ENCODE measurements at places on chromosomes 7 and 10. TPM values are rescaled to one million over a fixed set of nuclear protein-coding genes. Genes with fewer than 3 reads are reported as not detected.

PTF1A gene
- total RNA-seq = not detected

A1CF gene
- not detected for total RNA-seq

PTPN20 gene
- 1.3 TPM for total RNA-seq

TMEM196 gene
- not detected for total RNA-seq

IDI1 gene
- total RNA-seq = 47.4 TPM

SFTPA1 gene
- not detected for total RNA-seq

MOGAT3 gene
- total RNA-seq = not detected

PDE6C gene
- total RNA-seq = not detected

ZNF282 gene
- 35.8 TPM for total RNA-seq

IGFBP3 gene
- 3.5 TPM for total RNA-seq

GIMAP2 gene
- 40.4 TPM for total RNA-seq

GRCh38 chr10:3720228-3721019, 64.6 kb downstream of the KLF6 start:
- no peak overlapping the region for H3K4me3 ChIP-seq
- H3K27ac ChIP-seq = no peak overlapping the region
- no peaks in the 10 kb centered on the region for H3K4me1 ChIP-seq
- H3K27me3 ChIP-seq = no peaks in the 10 kb centered on the region
- no peaks in the 10 kb centered on the region for H3K36me3 ChIP-seq
- no peak for DNase-seq

DNA sequence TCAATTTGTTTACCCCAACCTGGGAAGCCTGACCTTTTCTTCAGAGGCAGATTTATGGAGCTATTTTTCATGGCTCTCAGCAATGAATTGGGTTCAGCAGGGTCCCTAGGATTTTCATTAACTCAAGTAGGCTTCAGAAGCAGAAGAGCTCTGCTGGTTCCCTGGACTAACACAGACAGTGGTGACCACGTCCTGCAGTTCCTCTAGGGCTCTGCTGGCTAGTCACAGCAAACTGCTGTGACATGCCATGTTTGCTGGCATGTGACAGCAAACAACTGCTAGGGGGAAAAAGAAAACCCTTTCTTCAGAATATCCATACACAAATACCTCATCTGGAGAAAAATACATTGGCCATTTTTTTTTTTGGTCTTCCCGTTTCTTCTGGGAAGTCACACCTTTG, 13.2 kb downstream of the BAMBI start:
- no peak overlapping the region for H3K27ac ChIP-seq
- no peaks in the 10 kb centered on the region for H3K4me1 ChIP-seq
- DNase-seq = no peak
- H3K36me3 ChIP-seq = no peaks in the 10 kb centered on the region
- H3K27me3 ChIP-seq = no peaks in the 10 kb centered on the region

- no peaks in the 10 kb centered on the region for H3K27me3 ChIP-seq
- no peak overlapping the region for H3K4me3 ChIP-seq
- H3K4me1 ChIP-seq = no peaks in the 10 kb centered on the region
- no peak for DNase-seq
- H3K36me3 ChIP-seq = peaks cover 5% of the 10 kb centered on the region
- no peak overlapping the region for H3K27ac ChIP-seq
Measured at GRCh38 chr7:128032605-128033235, 1.5 kb upstream of the LRRC4 start.

DNA sequence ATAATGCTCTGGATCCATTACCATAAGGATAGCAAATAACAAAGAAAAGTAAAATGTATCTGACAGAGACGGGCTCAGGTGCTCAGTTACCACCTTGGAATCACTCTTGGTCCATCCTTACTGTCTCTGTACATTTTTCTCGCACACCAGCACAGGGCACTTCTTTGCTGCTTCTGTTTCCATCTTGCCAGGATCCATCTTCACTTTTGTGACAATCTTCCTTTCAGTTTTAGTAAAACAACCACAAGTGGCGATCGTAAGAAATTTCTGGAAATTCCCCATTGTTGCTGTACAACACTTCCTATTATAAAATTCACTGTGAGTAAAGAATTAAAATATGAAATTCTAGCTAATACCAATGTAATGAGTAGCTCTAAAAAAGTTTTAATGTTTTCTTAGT, 695.5 kb downstream of the GRM8 start:
- DNase-seq = no peak
- H3K27ac ChIP-seq = no peak overlapping the region
- no peaks in the 10 kb centered on the region for H3K36me3 ChIP-seq
- no peak overlapping the region for H3K4me3 ChIP-seq

- H3K36me3 ChIP-seq = no peaks in the 10 kb centered on the region
- DNase-seq = no peak
- H3K4me1 ChIP-seq = no peaks in the 10 kb centered on the region
- no peaks in the 10 kb centered on the region for H3K27me3 ChIP-seq
- no peak overlapping the region for H3K4me3 ChIP-seq
Measured at GRCh38 chr7:32453341-32454011, 36.7 kb downstream of the LSM5 start.

- H3K27me3 ChIP-seq = no peaks in the 10 kb centered on the region
- no peak for DNase-seq
- no peak overlapping the region for H3K27ac ChIP-seq
- H3K4me1 ChIP-seq = no peaks in the 10 kb centered on the region
- H3K36me3 ChIP-seq = no peaks in the 10 kb centered on the region
Measured at GRCh38 chr7:139453673-139454321, 29.7 kb downstream of the KLRG2 start.

DNA sequence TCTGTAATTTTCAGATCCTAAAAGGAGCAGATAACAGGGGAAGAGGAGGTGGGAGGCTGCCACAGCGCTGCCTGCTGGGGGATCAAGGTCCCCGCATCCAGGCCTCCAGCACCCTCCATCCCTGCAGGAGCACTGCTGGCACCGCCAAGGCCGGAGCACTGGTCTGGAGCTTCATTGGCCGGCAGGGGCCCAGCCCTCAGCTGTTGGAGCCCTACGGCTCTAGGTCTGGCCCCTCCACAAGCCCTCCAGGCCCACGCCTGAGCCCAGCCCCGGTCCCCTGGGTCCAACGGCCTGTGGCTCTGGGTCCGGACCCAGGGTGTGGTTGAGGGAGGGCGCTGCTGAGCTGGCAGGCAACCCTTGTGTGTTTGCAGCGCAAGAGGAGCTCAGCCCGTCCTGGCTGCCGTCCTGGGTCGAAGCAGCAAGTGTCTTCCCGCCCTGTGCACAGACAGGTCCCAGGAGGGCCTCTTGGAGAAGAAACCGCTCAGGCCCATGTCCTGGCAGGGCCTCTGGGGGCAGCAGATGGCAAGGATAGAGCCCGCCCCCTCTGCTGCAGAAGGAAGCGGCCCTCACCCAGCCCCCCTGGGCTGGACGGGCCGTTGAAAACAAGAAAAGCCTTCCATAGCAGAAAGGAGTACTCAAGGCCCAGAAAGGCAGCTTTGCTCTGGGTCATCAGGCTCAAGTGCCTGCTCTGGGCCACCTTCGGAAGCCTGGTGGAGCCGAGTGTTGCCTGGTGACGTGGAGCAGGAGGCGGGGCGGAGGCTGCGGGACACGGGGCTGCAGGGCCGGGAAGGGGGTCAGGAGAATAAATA, 54.3 kb upstream of the TNRC18 start:
- no peaks in the 10 kb centered on the region for H3K4me1 ChIP-seq
- DNase-seq = no peak
- H3K4me3 ChIP-seq = no peak overlapping the region
- no peak overlapping the region for H3K27ac ChIP-seq
- no peaks in the 10 kb centered on the region for H3K27me3 ChIP-seq

DNA sequence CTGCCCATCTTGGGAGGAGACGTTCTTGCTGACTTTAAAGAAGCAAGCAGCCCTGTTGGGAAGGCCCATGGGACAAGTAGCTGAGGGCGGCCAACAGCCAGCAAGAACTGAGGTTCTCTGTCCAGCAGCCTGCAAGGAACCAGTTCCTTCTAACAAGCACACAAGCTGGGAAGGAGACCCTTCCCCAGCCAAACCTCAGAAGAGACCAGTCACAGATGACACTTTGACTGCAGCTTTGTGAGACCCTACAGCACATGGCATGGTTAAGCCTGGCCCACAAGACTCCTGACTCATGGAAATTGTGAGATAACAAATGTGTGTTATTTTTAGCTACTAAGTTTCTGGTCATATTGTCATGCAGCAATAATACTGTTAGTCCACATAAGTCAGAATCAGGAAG, 99.9 kb downstream of the PRLHR start:
- no peaks in the 10 kb centered on the region for H3K4me1 ChIP-seq
- no peak overlapping the region for H3K27ac ChIP-seq
- H3K36me3 ChIP-seq = no peaks in the 10 kb centered on the region

GRCh38 chr7:821688-822087, 10.6 kb upstream of the SUN1 start:
- peaks cover 23% of the 10 kb centered on the region for H3K4me1 ChIP-seq
- no peaks in the 10 kb centered on the region for H3K27me3 ChIP-seq
- no peak for DNase-seq
- no peak overlapping the region for H3K27ac ChIP-seq
- H3K4me3 ChIP-seq = no peak overlapping the region

DNA sequence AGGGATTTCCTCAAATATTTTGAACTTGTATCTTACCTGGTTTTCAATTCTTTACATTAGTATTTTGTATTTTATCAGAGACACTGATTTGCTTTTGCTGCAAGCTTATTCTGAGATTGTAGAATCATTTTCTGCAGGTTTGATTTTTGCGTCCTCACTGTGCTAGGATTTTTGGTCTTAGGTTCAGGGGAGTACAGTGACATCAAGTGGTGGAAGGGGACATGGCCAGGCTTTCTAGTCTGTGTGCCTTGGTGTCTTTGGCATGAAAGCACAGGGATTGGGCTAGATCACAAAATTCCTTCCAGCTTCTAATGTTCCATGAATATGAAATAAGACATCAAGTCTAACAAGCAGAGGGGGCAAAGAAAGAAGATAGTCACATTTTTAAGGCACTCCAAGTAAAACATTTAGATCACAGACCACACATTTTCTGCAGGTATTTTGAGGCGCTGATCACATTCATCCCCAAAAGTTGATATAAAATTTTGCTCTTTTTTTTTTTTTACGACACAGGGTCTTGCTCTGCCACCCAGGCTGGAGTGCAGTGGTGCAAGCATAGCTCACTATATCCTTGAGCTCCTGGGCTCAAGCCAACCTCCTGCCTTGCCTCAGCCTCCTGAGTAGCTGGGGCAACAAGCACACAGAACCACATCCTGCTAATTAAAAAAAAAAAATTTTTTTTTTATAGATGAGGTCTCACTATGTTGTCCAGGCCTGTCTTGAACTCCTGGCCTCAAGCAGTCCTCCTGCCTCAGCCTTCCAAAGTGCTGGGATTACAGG, 124.4 kb downstream of the PON1 start:
- H3K27me3 ChIP-seq = no peaks in the 10 kb centered on the region
- DNase-seq = no peak
- no peaks in the 10 kb centered on the region for H3K36me3 ChIP-seq

DNA sequence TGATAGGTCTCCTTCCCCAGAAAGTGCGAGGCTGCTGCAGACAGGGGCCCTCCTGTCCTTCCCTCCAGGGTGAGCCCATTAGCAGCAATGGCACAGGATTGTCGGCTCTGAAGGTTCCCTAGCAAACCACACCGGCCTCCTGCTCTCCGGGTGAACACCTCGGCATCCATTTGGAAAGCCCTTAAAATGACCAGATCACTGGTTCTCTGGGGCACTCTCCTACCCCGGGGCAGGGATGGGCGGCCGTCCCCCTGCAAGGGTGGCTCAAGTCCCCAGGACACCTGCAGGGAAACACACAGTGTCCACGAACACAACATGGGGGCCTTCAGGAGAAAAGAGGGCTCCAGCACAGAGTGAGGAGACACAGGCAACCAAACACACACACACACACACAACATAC, 459.1 kb downstream of the PTPRN2 start:
- no peak for DNase-seq
- H3K4me3 ChIP-seq = no peak overlapping the region
- no peaks in the 10 kb centered on the region for H3K4me1 ChIP-seq
- H3K36me3 ChIP-seq = no peaks in the 10 kb centered on the region
- H3K27me3 ChIP-seq = no peaks in the 10 kb centered on the region

DNA sequence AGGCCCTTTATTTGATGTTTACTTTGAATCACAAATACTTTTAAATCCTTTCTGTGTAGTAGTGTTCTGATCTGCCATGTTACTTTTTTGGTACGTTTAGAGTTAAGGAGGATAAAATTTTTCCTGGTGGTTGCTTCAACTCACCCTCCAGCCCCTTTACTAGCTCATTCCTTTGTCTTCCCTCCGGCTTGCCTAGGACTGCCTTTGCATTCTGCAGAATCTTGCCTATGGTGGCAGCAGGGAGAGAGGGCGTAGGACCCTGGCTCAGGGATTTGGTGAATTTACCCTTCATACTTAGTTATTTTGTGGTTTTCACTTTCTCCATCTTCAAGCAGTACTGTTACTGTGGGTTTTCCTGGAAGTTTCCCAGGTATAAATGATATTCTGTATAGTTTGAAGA, 833.5 kb downstream of the XPNPEP1 start:
- H3K4me1 ChIP-seq = no peaks in the 10 kb centered on the region
- H3K36me3 ChIP-seq = no peaks in the 10 kb centered on the region
- no peaks in the 10 kb centered on the region for H3K27me3 ChIP-seq
- H3K4me3 ChIP-seq = no peak overlapping the region
- DNase-seq = no peak

DNA sequence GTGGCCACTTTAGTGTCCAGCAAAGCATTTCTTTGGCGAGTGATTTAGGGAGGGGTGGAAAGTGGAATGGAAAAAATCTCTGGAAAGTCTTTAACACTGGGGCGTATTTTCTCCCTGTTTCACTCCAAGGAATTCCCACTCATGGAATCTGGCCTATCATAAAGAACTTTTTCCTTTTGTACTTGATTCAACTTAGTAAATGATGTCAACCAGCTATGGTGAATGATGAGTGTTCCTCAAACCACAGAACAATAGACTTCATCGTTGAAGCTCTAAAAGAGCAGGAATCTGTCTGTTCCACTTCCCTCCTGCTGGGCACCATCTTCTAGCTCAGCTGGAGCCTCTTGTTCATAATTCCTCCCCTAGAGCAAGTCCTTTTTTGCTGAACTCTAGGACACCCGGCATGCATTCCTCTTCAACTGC, 66.5 kb downstream of the EPDR1 start:
- H3K27ac ChIP-seq = no peak overlapping the region

DNA sequence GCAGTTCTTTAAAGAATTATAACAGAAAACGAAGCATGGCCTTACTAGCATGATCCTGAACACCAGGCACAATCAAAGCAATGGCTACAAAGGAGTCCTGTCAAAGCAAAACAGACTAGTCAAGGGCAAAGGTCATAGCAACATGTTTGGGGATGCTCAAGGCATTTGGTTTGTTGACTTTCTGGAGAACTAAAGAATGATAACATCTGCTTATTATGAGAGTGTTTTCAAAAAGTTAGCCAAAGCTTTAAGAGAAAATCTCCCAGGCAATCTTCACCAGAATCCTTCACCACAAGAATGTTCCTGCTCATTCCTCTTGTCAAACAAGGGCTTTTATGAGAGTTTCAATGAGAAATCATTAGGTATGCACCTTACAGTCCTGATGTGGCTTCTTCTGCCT, 95.1 kb upstream of the CPXM2 start:
- H3K36me3 ChIP-seq = no peaks in the 10 kb centered on the region
- no peak overlapping the region for H3K4me3 ChIP-seq
- H3K27ac ChIP-seq = no peak overlapping the region
- DNase-seq = no peak
- no peaks in the 10 kb centered on the region for H3K4me1 ChIP-seq
- H3K27me3 ChIP-seq = no peaks in the 10 kb centered on the region

Measured in CD8-positive, alpha-beta memory T cell (primary cell).